ENCODE measurements at places on chromosomes 2 and 18. TPM values are rescaled to one million over a fixed set of nuclear protein-coding genes. Genes with fewer than 3 reads are reported as not detected.

DNA sequence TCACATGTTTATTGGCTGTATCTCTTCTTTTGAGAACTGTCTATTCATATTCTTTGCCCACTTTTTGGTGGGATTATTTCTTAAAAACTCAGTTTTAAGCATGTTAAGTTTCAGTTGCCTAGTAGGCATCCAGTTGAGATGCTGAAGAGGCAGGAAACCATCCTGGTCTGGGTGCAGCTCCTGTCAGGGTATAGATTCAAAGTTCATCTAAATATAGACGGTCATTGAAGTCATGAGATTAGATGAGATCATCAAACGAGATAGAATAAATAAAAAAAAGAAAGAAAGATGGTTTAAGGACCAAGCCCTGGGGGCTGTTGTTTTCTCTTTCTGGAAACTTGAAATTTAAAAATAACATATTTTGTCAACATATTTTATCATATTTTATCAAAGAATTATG is 9.2 kb upstream of the DNAH7 start:
- H3K4me3 ChIP-seq = no peak overlapping the region
- H3K27me3 ChIP-seq = no peaks in the 10 kb centered on the region
- H3K4me1 ChIP-seq = peaks cover 31% of the 10 kb centered on the region
- no peak for DNase-seq
- H3K36me3 ChIP-seq = no peaks in the 10 kb centered on the region

- no peak overlapping the region for H3K4me3 ChIP-seq
- no peaks in the 10 kb centered on the region for H3K4me1 ChIP-seq
- no peak overlapping the region for H3K27ac ChIP-seq
- H3K27me3 ChIP-seq = no peaks in the 10 kb centered on the region
- DNase-seq = no peak
Measured at GRCh38 chr2:74728842-74729241, 74.8 kb downstream of the SEMA4F start.

DNA sequence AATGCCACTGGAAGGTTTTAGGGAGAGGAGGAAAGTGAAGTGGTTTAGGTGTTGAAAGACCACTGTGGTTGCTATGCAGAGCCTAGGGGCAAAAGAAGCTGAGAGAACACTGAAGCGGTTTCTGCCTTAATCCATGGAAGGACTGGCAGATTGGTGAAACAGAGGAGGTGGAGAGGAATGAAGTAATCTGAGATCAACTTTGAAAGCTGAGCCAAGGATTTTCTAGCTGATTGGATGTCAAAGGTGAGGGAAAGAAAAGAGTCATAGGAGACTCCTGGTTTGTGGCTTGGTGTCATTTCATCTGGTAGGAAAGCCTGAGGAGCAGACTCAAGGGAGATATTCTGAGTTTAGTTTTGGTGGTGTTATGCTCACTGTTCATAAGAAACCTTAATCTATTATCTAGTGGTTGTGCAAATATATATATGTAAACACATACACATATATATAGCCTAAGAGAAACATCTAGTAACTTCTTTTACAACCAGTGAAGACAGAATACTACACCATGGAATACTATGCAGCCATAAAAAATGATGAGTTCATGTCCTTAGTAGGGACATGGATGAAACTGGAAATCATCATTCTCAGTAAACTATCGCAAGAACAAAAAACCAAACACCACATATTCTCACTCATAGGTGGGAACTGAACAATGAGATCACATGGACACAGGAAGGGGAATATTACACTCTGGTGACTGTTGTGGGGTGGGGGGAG is 134.1 kb upstream of the CREB1 start:
- H3K4me3 ChIP-seq = no peak overlapping the region
- H3K27ac ChIP-seq = no peak overlapping the region
- H3K27me3 ChIP-seq = no peaks in the 10 kb centered on the region
- H3K4me1 ChIP-seq = peaks cover 17% of the 10 kb centered on the region

- H3K27ac ChIP-seq = no peak overlapping the region
- no peaks in the 10 kb centered on the region for H3K36me3 ChIP-seq
- H3K27me3 ChIP-seq = peaks cover 67% of the 10 kb centered on the region
- no peak overlapping the region for H3K4me3 ChIP-seq
Measured at GRCh38 chr2:11480406-11480805, 14.4 kb upstream of the E2F6 start.

DNA sequence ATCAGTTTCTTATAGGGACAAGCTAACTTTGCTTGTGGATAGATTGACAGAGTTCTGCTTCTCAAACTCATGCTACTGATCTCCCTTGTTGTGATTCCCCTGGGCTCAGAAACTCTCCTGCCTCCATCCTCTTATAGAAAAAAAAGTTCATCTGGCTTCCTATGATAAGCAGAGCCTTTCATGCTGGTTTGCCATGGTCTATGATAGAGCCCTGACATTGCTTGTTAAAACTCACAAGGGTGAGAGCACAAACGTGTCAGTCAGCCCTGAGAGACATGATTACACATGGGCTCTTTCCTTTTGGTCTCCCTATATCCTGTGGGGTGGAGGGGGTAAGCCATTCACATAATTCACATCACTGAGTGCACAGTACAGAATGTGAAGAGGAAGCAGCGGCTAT is 121.8 kb downstream of the TDRD15 start:
- DNase-seq = no peak
- peaks cover 6% of the 10 kb centered on the region for H3K27me3 ChIP-seq
- no peak overlapping the region for H3K27ac ChIP-seq
- no peak overlapping the region for H3K4me3 ChIP-seq

Gene RFTN2
- total RNA-seq = 29.4 TPM

GRCh38 chr18:42072407-42072806 is 117.4 kb downstream of the PIK3C3 start:
- no peak for DNase-seq
- no peak overlapping the region for H3K27ac ChIP-seq
- H3K4me3 ChIP-seq = no peak overlapping the region
- H3K27me3 ChIP-seq = no peaks in the 10 kb centered on the region
- no peaks in the 10 kb centered on the region for H3K4me1 ChIP-seq

Gene GRB14
- 0.83 TPM for total RNA-seq

GRCh38 chr2:239792405-239793084 is 232.6 kb downstream of the NDUFA10 start:
- no peaks in the 10 kb centered on the region for H3K4me1 ChIP-seq
- H3K4me3 ChIP-seq = no peak overlapping the region
- peak; percentile 78 for DNase-seq
- no peak overlapping the region for H3K27ac ChIP-seq
- H3K27me3 ChIP-seq = no peaks in the 10 kb centered on the region

Gene APCDD1
- total RNA-seq = 1.4 TPM

Gene EPB41L3
- total RNA-seq = 15.6 TPM

Gene TMEM198
- 6.7 TPM for total RNA-seq

DNA sequence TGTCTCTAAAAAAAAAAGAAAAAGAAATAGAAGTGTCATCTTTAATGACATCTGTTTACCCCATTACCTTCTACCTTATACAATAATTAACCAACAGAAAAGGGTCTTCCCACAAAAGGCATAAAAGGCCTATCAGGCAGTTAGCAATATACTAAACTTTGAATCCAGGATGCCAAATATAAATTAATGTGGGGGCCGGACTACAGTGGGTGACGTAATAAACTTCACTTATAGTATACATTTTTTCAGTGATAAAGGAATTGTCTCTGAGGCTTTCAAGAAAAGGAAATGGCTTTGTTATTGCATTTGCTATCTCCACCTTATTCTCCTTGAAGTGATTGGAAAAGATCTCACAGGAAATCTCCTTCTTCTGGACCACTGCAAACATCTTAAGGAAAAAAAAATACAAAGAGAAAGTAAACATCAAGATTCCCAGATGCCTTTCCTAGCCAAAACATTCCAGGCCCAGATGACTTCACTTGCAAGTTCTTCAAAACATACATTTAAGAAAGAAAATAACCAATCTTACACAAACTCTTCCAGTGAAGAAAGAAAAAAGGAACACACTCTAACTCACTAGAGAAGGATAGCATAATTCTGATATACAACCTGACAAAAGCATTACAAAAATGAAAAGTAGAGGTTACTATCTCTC is 126.2 kb upstream of the CAB39 start:
- peaks cover 8% of the 10 kb centered on the region for H3K4me1 ChIP-seq
- H3K27ac ChIP-seq = peak overlapping the region; percentile 31
- no peak for DNase-seq
- no peaks in the 10 kb centered on the region for H3K27me3 ChIP-seq
- H3K36me3 ChIP-seq = no peaks in the 10 kb centered on the region

- no peak overlapping the region for H3K4me3 ChIP-seq
- H3K27ac ChIP-seq = no peak overlapping the region
- no peak for DNase-seq
- H3K27me3 ChIP-seq = no peaks in the 10 kb centered on the region
- H3K4me1 ChIP-seq = no peaks in the 10 kb centered on the region
Measured at GRCh38 chr2:169023161-169023560, 8.0 kb downstream of the ABCB11 start.

Gene MYO3B
- total RNA-seq = not detected

GRCh38 chr2:38578832-38579231 is 23.9 kb downstream of the HNRNPLL start:
- peaks cover 35% of the 10 kb centered on the region for H3K36me3 ChIP-seq
- H3K27ac ChIP-seq = no peak overlapping the region

DNA sequence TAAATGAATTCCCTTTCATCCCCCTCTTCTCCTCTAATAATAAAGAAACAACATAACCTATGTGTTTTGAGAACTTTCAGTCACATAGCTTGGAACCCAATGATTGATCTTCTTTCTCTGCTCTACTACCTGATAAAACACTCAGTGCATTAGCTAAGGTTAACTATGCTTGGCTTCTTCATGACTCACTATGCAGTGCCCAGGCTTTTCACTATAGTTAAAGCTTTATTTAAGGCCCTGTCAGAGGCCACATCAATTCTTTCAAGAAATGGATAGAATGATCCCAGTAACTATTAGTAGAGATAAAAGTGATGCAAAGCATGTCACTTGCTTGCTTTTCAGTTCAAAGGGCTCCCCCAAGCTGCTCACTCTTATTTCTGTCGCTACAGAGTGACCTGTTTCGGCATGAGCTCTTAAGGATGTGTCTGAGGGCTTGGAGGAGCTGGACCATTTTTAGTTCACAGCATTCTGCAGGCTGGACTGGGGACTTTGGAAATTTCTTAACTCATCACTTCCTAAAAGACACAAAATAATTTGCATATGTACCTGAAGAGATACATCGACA is 384.0 kb downstream of the LRRTM1 start:
- no peak for DNase-seq
- no peak overlapping the region for H3K4me3 ChIP-seq
- no peak overlapping the region for H3K27ac ChIP-seq
- no peaks in the 10 kb centered on the region for H3K27me3 ChIP-seq
- H3K4me1 ChIP-seq = no peaks in the 10 kb centered on the region

DNA sequence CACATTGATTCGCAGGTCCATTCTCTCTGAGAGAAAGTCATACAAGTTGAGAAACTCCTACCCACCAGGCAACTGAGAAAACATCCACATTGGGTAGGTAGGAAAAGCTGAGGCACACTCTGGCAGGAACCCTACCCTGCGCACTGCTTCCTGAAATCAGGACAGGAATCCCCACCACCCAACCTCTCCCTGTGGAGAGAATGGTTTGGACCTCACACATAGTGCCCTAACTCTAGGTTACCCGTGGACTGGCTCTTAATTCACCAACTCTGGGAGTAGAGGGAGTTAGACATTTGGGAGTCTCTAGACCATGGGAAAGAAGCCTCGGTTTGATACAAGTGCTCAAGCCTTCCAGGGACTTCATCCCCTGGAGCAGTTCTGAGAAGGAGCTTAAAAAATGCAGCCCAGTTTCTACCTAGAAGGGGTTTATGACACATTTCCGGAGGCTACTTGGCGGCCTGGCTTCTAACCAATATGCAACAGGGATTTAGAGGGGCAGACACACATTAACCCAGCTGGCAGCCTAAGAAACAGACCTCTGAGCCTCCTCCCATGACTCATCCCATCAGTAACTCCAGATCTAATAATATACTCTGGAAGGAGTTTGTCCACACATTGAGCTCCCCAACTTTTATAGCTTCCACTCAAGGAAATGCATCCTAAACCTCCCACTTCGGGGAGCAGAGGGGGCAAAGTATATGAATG is 136.7 kb downstream of the EML6 start:
- no peak overlapping the region for H3K4me3 ChIP-seq
- H3K36me3 ChIP-seq = peaks cover 3% of the 10 kb centered on the region
- H3K4me1 ChIP-seq = peaks cover 4% of the 10 kb centered on the region
- H3K27me3 ChIP-seq = no peaks in the 10 kb centered on the region
- no peak overlapping the region for H3K27ac ChIP-seq
- DNase-seq = no peak

DNA sequence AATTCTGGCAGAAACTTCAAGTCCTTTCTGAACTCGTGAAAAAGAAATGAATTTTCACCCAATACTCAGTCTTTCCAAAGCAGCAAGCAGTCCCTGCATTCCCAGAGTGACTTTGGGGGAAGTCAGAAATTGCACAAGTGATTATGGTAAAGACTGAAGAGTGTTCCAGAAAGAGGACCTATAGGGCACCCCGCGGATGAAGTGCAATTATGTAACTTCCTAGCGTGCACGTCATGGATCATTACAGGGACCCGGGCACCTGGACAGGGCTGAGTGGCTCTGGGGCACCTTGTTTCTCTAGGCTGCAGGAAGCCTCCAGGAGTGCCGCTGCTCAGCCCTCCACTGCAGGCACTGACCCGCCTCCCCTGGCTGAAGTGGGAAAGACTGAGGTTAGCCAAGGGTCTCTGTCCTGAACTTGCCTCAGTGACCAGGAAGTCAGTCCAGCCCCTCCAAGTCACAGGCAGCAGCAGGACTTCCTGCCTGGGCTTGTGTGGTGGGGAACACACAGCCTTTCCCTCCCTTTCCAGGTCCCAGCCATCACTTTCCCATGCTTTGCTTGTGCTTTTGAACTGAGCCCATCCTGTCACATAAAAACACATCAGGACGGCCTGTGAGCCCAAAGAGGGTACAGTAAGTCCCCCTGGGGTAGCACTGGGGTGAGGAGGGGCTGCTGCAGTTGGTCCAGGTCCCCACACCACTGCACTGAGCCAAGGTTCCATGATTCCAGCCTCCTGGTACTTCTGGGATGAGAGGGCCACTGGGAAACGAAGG is 19.8 kb downstream of the TMEM185B start:
- peak; percentile 74 for DNase-seq
- no peak overlapping the region for H3K27ac ChIP-seq
- no peaks in the 10 kb centered on the region for H3K27me3 ChIP-seq
- no peaks in the 10 kb centered on the region for H3K36me3 ChIP-seq
- no peak overlapping the region for H3K4me3 ChIP-seq

Gene OLA1
- 77.9 TPM for total RNA-seq

Gene GAL3ST2
- total RNA-seq = not detected

- H3K4me1 ChIP-seq = no peaks in the 10 kb centered on the region
- no peaks in the 10 kb centered on the region for H3K27me3 ChIP-seq
- no peaks in the 10 kb centered on the region for H3K36me3 ChIP-seq
- no peak for DNase-seq
- H3K4me3 ChIP-seq = no peak overlapping the region
Measured at GRCh38 chr2:14583059-14583458, 49.5 kb upstream of the LRATD1 start.

DNA sequence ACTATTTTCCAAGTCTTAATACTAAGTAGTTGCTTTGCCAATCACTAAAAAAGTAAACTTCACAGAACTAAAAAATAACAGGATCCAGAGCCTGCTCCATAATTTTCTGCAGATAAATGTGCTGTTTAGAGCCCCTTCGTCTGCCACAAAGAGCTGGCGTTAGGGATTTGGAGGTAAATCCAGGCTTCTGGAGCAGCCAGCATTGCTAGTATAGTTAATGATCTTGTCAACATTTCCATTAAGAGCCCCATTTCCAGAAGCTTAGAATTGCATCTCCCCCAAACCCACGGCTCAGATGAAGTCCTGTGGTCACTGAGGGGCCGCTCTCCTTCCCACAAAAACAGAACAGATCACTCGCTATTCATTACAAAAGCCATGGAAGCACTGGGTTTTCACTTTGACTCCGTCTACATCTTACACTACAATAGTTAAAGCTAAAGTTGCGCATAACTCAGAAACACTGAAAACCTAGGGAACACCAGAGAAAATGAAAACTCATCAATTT is 41.9 kb downstream of the ZNF516 start:
- H3K36me3 ChIP-seq = no peaks in the 10 kb centered on the region
- H3K27me3 ChIP-seq = no peaks in the 10 kb centered on the region
- H3K4me1 ChIP-seq = peaks cover 58% of the 10 kb centered on the region
- no peak overlapping the region for H3K4me3 ChIP-seq

Data from osteocyte (in vitro differentiated cells).